A549 treated with DMSO at 1 μM for 4 hours (cell line): ENCODE measurements at places on chromosomes 6 and 20. TPM values are rescaled to one million over a fixed set of nuclear protein-coding genes. Genes with fewer than 3 reads are reported as not detected.

Gene USP49
- total RNA-seq = 1.1 to 1.9 TPM (median 1.5 TPM) in 5 replicates

Gene GINS1
- total RNA-seq = 29.1 to 39.5 TPM (median 37.9 TPM) in 5 replicates

Gene CLPSL2
- 0.38 to 0.76 TPM (median 0.57 TPM) in 4 of 5 replicates, not detected in the other for total RNA-seq

Gene SNAP25
- 16.7 to 22.0 TPM (median 18.6 TPM) in 5 replicates for total RNA-seq

Gene DDRGK1
- total RNA-seq = 70.9 to 97.8 TPM (median 87.1 TPM) in 5 replicates

Gene HLA-DQB2
- total RNA-seq = not detected in 5 replicates

Gene FNDC1
- 0.08 to 0.21 TPM (median 0.14 TPM) in 5 replicates for total RNA-seq

Gene CD109
- 23.1 to 42.9 TPM (median 32.3 TPM) in 5 replicates for total RNA-seq

Gene CNR1
- total RNA-seq = 0.24 to 0.53 TPM (median 0.40 TPM) in 5 replicates

Gene EEF1A1
- 7,709 to 8,283 TPM (median 7,930 TPM) in 5 replicates for total RNA-seq

Gene PCSK2
- not detected in 5 replicates for total RNA-seq

Gene SEMG1
- not detected in 5 replicates for total RNA-seq

Gene SAPCD1
- total RNA-seq = 3.0 to 5.0 TPM (median 3.3 TPM) in 5 replicates

Gene ENPP5
- not detected in 5 replicates for total RNA-seq

Gene FABP7
- total RNA-seq = not detected in 5 replicates

Gene TINAG
- total RNA-seq = not detected in 5 replicates

Gene SDC4
- total RNA-seq = 120 to 180 TPM (median 141 TPM) in 5 replicates

Gene PAX1
- total RNA-seq = 0.05 TPM in 1 of 5 replicates, not detected in the others

Gene ADGB
- total RNA-seq = not detected in 5 replicates

Gene FILIP1
- 0.17 to 0.48 TPM (median 0.37 TPM) in 5 replicates for total RNA-seq

Gene TRIM31
- total RNA-seq = 1.3 to 2.2 TPM (median 1.7 TPM) in 5 replicates

Gene MYBL2
- total RNA-seq = 72.5 to 89.3 TPM (median 78.9 TPM) in 5 replicates

Gene LCA5
- total RNA-seq = 0.59 to 1.3 TPM (median 1.0 TPM) in 5 replicates

Gene SCUBE3
- total RNA-seq = 0.05 to 0.07 TPM (median 0.06 TPM) in 5 replicates

Gene CLVS2
- total RNA-seq = 0.01 to 0.08 TPM (median 0.07 TPM) in 5 replicates

Gene SPTLC3
- 0.06 to 0.17 TPM (median 0.08 TPM) in 5 replicates for total RNA-seq

Gene NT5DC1
- 25.0 to 34.1 TPM (median 30.4 TPM) in 5 replicates for total RNA-seq

Gene AVP
- total RNA-seq = not detected in 5 replicates

Gene ULBP3
- 3.7 to 5.0 TPM (median 4.0 TPM) in 5 replicates for total RNA-seq

Gene ARMC12
- total RNA-seq = 0.18 to 0.40 TPM (median 0.24 TPM) in 5 replicates

Gene TREML2
- total RNA-seq = not detected in 5 replicates

Gene RBM24
- 10.6 to 14.0 TPM (median 12.5 TPM) in 5 replicates for total RNA-seq

Gene ARMH2
- total RNA-seq = not detected in 5 replicates

Gene RAET1E
- 2.2 to 3.4 TPM (median 2.9 TPM) in 5 replicates for total RNA-seq
